ENCODE measurements at places on chromosomes 7 and 10. TPM values are rescaled to one million over a fixed set of nuclear protein-coding genes. Genes with fewer than 3 reads are reported as not detected.

The AMPH gene
- 7.5 TPM for total RNA-seq

- no peak for DNase-seq
Observed at GRCh38 chr10:122072491-122072890, 83.5 kb downstream of the TACC2 start.

- DNase-seq, result no peak
Observed at GRCh38 chr10:105161767-105162166, 520.7 kb downstream of the SORCS3 start.

- no peak for DNase-seq
Observed at GRCh38 chr10:133276100-133276434, 601 bp downstream of the ADAM8 start.

The PIP gene
- total RNA-seq, result not detected

- DNase-seq, result no peak
Observed at GRCh38 chr7:112873831-112874553, 83.8 kb upstream of the TMEM168 start.

The C7orf57 gene
- total RNA-seq, result not detected

Data from left cardiac atrium (tissue), 4 donors.